RPMI7951 (cell line): ENCODE measurements at places on chromosomes 5 and 9.
A peak's percentile ranks its signal among the peaks of the same experiment; 100 is the strongest.

- no peak for DNase-seq
These were observed 6.1 kb downstream of the NRG2 start for GRCh38 chr5:140037012-140037411.

DNA sequence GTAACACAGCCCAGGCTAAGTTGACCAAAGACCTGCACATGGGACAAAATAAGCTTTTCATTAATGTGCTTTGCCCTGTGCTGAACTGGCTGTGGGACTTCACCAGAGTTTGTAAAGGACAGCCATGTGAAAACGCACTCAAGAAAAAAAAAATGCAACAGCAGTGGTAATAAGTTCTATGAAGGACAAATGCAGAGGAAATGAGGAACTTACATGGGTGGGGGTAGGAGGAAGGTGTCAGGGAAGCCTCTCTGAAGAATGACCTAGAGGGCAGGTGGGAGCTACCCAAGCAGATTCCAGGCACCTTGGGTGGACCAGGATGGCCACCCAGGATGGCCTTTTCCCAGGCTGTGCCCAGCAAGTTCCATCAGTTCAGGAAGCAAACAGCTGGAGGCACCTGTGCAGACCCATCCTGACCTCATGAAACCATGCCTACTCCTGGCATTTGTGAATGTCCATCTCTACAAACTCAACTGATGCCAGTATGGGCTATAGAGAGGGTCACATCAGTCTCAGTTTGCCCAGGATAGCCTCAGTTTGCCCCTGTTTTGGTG is 6.7 kb upstream of the PHF2 start:
- DNase-seq = no peak

DNA sequence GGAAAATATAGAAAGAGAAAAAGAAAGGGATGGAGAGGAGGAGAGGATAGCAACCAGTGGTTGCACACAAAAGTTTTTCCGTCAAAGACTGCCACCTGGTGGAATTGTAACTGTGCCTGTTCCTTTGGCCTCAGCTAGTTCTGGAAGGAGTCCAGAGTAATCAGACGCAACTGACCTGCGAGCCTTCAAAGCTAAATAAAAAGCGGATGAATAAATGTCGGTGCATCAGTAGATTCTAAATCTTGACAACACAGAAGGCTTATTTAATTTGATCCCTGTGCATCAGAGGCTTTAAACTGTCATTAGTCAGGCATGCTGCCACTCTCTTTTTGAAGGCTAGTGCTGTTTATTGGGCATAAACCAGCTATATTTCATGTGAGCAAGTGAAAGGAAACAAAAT is 132.9 kb upstream of the ACO1 start:
- peak; percentile 61 for DNase-seq

DNA sequence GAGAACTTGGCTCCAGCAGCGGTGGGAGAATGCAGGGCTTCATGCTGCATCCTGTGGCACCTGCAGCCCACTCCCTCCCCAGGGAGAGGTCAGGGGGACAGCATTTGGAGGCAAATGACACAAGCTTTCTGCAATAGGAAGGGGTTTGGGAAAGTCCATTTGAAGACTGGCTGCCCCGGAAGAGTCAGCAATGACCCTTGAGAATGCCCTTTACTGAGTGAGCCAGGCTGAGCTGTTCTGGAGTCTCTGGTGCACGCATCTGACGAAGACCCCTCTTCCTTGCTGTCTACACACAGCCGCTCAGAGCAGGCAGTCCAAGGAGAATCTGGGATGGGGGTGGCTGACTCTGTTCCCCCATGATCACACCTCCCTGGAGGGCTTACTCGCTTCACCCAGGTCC is 5.5 kb upstream of the NXNL2 start:
- no peak for DNase-seq

- no peak for DNase-seq
These were observed 93.4 kb downstream of the RXRA start for GRCh38 chr9:134419684-134420076.

- peak; percentile 31 for DNase-seq
These were observed 197.4 kb downstream of the GAS1 start for GRCh38 chr9:86749894-86750255.

GRCh38 chr5:131999441-132000240 is 11.8 kb downstream of the ACSL6 start:
- no peak for DNase-seq

DNA sequence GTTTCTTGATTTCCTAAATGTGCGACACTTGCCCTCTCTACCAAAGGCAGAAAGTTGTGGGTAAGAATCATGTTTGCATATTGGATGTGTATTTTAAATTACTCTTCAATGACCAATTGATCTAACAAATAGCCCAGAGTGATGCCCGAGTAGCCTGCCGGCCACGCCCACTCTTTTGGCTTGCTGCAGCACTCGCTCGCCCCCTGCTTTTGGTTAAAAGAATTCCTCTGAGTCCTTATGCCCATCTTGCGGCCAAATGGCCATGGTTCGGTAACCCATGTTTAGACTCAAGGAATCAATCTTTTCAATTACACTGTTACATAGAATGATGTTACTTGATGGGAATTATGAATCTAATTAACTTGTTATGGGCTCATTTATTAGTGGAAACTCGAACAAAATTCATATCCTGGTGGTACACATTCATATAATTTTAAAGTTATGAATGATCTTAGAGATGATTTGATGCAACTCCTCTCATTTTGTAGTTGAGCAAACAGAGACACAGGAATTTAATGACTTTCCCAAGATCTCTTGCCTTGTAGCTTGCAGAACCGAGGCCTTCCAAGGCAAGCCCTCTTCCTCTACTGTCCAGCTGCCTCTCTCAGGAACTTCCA is 36.5 kb downstream of the PPIC start:
- peak; percentile 62 for DNase-seq

GRCh38 chr5:57505272-57506200 is 22.9 kb upstream of the ACTBL2 start:
- DNase-seq = no peak

DNA sequence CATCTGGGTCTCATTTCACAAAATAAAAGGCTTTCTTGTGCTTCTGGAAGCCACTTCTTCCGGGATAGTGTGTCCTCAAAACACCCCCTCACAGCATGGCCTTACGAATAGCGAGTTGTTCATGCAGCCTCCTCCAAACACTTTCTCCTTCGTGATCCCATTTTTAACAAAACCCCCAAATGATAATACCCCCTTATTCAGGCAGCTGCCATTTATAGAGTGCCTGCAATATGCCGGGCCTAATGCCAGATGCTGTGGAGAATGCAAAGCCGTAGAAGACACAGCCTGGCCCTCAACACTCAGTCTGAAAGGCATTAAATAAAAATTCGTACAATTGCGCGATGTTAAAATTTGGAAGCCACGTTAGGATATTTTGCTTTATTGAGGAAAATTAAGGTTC is 66.4 kb upstream of the SLC44A1 start:
- no peak for DNase-seq

DNA sequence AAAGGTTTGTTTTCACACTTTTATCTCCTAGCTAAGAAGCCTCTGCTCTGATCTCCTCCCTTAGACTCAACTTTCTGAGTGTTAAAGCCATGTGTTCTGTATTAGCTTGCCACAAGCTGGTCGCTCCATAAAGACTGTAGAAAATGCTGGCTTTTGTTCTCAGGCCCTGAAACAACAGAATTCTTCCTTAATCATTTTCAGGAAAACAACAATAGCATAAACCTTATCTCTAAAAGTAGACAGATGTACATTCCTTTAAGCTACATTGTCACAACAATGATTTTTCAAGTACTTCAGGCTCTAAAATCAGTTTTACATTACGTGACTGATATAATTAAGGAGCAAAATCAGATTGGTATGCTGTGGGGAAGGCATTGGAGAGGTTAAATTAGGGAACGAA is 41.9 kb downstream of the VCAN start:
- DNase-seq = no peak

DNA sequence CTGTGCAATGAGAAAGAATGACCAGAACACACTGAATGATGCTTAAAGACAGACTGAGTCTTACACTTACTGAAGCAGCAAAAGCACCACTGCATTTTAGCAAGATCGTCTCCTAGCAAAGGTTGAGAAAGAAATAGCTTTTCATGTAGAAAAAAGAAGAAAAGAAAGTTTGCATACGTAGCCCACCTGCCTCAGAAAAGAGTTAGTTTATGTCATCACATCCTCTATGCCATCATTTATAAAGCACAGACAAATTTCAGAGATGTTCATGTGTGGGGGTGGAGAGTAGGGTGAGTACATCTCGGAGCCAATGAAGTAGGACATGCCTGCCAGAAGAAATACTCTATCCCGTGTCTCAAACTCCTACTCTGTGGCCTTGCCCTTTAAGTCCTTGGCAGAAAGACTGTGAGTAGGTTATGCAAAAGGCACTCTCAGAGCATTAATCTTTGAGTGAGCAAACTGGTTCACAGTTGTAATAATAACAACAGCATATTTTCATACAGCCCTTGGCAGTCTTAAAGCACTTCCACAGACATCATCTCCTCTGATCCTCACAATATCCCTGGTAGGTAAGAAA is 22.4 kb downstream of the NRG2 start:
- no peak for DNase-seq

DNA sequence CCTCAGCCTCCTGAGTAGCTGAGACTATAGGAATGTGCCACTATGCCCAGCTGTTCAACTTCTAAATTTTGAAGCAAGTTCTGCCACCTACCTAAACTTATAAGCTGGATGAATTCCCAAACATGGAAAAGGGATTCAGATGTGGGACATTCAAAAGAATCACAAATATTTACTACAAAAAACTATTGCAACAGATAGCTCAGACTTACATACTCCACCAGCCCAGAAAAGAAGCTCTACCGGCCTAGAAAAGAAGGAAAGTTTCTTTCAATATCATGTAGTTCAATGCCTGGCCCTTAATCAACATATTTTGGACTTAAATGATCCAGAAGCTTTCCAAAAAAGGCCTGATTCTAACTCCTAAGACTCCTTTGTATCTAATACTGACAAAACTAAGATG is 23.8 kb downstream of the SH3RF2 start:
- no peak for DNase-seq

DNA sequence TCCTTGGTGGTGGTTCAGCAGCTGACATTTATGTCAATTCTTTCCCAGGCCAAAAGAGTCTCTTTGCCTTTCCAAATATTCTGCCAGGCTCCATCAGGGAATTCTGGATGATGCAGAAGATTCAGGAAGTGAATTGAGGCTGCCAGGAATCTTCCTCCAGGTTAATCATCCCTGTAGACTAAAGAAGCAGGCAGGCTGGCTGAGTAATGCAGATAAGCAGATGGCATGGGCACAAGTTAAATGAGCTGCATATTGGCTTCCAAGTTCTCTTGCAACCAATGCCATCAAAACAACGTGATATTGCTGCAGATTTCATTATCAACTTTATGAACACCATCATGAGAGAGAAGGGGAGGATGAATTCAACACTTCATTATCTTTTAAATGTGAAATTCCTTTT is 324.5 kb downstream of the KCNN2 start:
- DNase-seq = no peak

DNA sequence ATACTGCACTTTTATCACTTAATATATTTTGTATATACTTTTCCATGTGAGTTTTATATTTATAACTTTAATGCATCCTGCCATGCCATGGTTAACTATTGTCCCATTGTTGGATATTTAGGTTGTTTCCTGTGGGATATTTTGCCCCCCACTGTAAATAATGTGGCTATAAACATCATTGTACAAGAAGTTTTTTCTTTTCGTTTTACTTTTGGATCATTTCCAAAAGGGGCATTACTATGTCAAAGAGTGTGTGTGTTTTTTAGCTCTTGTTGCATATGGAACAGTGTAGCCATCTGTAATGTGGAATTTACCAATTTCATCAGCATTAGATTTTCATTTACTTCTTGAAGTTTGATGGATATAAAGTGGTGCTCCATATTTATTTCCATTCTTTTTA is 13.3 kb downstream of the ITGA2 start:
- DNase-seq = no peak

GRCh38 chr5:58116346-58116745 is 343.5 kb downstream of the PLK2 start:
- no peak for DNase-seq

DNA sequence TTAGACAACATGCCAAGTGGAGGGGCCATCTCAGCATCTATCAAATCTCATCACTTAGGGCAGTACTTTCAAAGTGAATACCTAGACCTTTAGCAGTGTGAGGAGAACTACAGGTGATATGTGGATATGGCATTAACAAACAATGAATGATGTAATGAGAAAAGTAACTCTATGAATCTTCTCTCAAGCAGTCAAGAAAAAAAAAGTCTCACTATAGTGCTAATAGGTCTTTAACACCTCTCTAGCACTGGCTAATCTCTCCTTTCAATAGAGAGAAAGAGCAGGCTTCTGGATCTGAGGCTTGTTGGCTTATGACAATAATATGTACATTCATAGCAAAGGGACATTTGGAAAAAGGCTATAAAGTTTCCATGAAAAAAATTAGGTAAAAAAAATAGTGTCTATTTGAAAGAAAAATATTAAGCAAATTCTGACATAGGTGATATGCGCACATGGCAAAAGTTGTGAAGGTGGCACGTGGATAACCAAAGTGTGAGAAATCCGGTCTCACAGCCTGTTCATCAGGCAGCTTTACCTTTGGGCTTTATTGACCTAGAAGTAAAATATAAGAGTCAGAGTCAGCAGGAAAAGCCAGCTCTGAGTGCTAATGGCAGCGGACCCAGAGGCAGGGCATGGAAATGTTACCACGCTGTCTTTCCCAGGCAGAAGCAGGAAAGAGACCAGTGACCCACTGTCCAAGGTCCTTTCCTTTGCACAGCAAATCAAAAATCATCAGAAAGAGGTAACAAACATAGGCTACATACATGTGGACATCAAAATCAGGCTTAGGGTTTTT is 203.4 kb downstream of the EFNA5 start:
- DNase-seq = no peak

DNA sequence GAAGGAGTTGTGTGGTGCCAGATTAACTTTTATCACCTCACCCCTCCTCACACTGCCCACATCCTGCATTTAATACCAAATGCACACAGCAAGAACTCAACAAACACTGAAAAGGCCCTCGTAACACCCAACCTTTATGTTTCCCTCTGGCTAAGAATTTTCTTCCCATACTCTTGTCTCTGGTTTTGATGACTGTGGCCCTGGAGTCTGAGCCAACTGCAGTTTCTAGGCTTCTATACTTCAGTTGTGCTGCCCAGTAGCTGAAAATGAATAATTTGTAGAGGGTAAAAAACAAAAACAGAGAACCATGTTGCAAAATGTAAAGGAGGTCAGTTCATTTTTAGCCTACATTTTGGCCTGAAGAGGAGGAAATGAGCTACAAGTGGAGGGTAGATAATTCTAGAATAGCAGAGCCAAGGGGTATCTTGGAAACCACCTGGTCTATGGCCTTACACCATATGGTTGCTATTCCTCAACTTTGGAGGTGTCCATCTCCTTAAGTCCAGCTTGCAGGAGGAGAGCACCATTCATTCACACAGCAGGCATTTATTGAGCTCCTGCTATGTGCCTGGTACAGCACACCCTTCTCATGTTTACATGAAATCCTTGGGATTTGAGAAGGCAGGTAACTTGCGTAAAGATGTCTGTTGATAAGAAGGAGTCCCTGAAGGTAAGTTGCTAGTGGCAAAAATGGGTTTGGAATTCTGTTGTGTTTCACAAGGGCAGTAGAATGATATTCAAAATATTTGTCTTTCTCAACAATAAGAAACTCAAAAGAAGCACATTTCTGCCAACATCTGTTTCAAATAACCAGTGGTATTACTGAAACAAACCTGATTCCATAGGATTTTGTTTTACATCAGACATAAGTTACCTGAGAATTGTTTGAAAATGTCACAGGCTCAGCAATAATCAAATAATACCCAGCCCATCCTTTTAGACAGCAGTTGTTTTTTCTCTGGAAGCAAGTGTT is 83.8 kb upstream of the TNFAIP8 start:
- no peak for DNase-seq

- DNase-seq = peak; percentile 13
These were observed 19.7 kb downstream of the SVEP1 start for GRCh38 chr9:110559869-110560268.

GRCh38 chr5:79811081-79811480 is 121.4 kb downstream of the CMYA5 start:
- no peak for DNase-seq
